ENCODE measurements at places on chromosomes 2 and 18.

DNA sequence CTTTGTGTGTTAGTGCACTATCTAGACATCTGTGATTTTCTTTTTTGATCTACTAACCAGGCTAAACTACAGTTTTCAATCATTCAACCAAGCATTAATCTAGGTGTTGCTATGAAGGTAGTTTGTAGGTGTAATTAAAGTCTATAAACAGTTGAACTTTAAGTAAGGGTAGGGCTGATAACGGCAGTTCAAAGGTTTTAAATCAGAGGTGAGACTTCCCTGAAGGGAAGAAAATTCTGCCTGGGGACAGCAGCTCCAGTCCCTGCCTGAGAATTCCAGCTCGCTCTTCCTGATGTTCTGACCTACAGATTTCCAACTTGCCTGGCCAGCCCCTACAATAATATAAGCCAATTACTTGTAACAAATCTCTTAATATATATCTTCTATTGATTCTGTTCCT lies 663.9 kb downstream of the MBD2 start:
- no peak for DNase-seq

- no peak for DNase-seq
These were observed 163.3 kb downstream of the SLC39A10 start for GRCh38 chr2:195820373-195820772.

GRCh38 chr2:28276807-28277206 lies 115.9 kb upstream of the FOSL2 start:
- no peak for DNase-seq

GRCh38 chr2:126932966-126933710 lies 34.4 kb downstream of the TEX51 start:
- DNase-seq: no peak

- no peak for DNase-seq
These were observed 5.5 kb upstream of the CYP26B1 start for GRCh38 chr2:72153026-72153791.

DNA sequence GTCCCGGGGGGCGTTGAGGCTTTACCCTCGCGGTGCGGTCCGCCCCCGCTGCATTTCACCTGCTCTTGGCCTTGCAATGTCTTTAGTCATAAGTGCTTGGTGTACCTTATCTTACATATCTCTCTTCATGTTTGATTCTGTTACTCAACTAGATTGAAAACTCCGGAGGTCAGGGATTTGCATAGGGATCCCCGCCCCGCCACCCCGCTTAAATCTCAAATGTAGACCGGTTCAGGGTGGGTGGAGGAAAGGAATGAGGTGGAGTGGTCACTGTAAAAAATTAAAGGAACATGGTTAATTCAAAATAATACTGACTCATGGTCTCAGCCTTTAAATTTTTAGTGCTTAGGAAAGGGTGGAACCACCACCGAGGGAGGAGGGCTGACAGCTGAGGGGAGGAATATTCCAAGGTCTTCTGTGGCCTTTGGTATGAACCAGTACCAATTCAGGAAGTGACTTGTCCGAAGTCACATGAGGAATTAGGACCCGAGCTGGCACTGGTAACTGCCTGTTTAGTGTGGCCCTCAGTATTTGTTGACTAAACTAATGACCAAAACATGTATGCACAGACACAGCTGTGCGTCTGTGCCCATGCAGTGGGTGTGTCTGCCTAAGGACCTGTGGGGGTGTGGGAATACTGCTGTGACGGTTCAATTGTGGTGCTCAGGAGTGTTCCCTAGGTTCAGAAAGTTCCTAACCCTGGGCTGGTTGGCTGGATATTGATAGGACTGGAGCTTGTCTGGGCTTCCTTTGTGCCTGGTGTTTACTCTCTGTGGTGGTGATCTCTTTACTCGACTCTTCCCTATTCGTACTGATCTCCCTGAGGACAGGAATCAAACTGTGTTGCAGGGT lies 1.0 kb downstream of the PLEKHB2 start:
- peak; percentile 11 for DNase-seq

DNA sequence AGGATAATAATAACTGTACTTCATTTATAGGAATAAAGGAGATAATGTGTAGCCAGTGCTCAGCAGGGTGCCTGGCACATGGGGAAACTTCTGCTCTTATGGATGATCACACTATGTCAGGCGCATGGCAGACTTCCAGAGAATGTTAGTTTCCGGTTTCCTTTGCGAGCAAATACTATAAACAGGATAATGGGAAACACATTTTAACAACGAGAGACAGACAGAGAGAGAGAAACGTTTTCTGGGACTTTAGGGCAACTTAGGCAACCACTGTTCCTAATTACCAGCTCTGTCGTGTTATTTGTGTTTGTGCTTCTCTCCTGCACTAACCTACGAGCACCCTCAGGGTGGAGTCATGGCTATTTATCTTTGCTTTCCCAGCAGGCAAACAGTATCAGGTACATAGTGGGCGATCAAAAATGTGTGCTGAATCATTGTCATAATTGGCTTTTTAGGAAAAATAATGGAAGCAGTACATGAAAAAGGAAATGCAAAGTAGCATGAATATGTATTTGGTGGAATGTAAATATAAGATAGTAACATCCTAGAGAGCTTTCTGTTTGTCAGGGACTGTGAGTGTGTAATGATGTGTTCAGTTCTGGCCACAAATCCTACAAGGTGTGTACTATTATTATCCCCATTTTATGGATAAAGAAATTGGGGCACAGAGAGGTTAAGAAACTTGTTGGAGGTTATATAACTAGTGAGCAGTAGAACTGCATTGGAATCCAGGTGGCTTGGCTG lies 36.8 kb upstream of the IGFBP2 start:
- DNase-seq: no peak

- DNase-seq: no peak
These were observed 566.2 kb downstream of the IRS1 start for GRCh38 chr2:226233388-226233787.

- no peak for DNase-seq
These were observed 84.2 kb downstream of the ANTXR1 start for GRCh38 chr2:69097148-69097610.

DNA sequence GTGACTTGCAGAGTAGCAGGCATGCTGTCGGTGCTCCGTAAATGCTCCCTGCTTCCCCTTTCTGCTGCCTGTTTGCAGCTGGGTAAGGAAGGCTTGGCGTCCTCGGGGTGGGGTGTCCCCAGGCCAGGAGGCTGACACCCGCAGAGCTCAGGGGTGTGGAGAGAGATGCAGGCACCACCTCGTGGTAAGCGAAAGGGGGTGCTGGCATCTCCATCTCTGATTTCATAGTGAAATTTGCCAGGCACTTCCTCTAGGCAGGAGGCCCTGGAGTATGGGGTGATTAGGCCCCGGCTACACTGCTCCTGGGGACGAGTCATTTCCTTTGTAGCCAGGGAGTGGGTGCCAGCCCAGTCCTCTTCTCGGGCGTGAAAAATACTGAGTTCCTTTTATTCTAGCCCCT lies 160.4 kb downstream of the KLHL29 start:
- DNase-seq: no peak

GRCh38 chr2:124967325-124967724 lies 942.2 kb downstream of the CNTNAP5 start:
- DNase-seq: no peak

GRCh38 chr2:32772638-32773447 lies 145.0 kb downstream of the TTC27 start:
- no peak for DNase-seq

GRCh38 chr2:58416696-58417095 lies 175.6 kb upstream of the FANCL start:
- DNase-seq: no peak

- no peak for DNase-seq
These were observed 950.7 kb upstream of the PIK3C3 start for GRCh38 chr18:41004324-41004723.

GRCh38 chr18:36469461-36469860 lies 171.9 kb downstream of the FHOD3 start:
- no peak for DNase-seq

GRCh38 chr2:26922405-26923188 lies 47.8 kb upstream of the MAPRE3 start:
- DNase-seq: peak; percentile 9

- no peak for DNase-seq
These were observed 12.8 kb downstream of the TANK start for GRCh38 chr2:161172901-161173540.

GRCh38 chr2:237664151-237664550 lies 36.8 kb downstream of the LRRFIP1 start:
- DNase-seq: no peak

DNA sequence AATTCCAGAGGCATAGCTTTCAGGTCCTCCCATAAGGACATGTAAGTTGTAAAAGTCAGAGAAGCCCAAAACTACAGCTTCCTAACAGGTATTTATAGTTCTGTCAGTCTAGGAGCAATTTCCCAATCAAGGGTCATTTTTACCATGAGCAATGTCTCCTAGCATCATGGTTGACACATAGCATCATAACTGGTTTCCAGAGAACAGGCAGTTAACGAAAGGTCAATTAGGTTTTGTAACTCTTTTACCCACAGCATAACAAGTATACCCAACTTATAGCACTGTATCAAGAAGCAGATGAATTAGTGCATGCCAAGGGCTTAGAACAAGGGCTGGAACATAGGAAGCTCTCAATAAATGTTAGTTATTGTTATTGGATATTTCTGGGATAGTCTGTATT lies 110.1 kb downstream of the MREG start:
- no peak for DNase-seq

- DNase-seq: no peak
These were observed 56.1 kb downstream of the MSH2 start for GRCh38 chr2:47459021-47459420.

- no peak for DNase-seq
These were observed 466.0 kb downstream of the RIT2 start for GRCh38 chr18:42649331-42650035.

DNA sequence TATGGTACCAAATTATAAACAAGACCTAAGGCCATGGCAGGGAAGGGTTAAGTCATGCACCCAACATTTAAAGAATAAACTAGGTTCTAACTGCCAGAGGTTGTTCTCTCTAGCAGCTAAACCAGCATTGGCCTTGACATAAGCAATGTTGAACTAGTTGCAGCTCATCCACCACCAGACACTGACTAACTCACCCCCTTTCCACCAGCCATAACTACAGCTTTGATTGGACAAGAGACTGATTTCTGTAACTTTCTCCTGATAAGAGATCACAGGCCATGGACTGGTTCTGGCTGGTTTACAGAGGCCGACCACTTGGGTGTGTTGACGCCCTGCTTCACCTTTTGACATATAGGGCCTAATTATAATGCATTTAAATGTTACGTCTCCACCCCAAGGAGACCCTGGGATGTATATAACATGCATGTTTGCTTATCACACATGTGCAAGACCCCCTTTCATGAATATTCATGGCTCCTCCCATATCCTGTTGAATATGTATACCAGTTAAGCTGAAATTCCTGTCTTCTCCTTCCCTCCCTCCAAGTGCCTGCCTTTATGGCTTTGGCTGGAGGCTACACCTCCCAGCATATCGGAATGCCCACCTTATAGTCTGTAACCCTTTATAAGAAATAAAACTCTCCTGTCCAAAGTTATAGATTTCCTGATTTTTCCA lies 75.9 kb downstream of the MRPS9 start:
- no peak for DNase-seq

DNA sequence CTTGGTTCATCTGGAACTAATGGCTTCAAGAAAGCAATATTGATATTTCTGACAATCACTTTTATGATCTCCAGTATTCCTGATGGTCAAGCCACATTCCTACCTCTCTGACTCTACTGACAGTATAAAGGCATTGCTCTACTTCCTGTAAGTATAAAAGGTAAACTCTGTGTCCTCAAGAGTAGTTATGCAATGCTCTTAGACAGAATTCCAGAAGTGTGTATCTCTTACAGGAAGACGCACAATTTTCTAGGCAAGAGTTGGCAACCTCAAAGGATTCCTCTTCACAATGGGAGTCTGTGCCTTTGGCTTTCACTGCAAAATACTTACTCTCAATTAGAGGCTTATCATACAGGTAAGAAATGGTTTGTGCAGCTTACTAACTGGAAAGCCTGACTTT lies 100.1 kb downstream of the THADA start:
- no peak for DNase-seq

DNA sequence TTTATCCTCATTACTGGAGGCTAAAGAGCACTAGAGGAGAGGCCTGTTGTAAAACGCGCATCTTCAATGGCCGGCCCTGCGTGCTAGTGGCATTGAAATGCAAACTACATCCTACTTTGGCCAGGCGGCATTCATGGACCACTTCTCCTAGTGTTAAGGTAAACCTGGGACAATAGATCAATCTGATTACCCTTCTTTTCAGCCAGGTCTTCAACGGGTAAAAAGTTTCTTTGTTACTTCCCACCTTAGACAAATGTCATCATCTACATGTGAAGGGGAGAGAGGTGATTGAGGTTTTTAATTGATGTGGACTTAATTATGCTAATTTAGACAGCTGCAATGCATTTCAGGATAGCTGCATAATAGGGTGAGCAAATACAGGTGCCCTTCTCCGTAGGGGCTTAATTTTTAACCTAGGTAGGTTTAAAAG lies 628.0 kb downstream of the ZEB2 start:
- no peak for DNase-seq

DNA sequence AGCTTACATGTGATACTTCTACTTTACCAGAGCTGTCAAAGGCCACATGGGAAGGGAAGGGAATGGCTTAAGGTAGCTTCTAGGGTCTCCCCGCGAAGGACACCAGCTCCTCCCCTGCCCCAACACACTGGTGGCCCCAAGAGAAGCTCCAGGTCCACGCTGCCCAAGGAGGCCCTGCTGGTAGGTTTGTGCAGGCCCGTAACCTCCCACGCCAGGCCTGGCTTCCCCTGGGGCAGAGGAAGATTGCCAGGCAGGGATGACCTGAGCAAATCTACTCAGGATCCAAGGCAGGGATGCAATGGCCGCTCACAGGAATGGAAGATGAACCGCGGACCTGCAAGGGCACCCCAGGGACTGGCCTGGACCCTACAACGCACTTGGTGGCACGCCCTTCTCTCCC lies 205.1 kb downstream of the MGAT5 start:
- no peak for DNase-seq

DNA sequence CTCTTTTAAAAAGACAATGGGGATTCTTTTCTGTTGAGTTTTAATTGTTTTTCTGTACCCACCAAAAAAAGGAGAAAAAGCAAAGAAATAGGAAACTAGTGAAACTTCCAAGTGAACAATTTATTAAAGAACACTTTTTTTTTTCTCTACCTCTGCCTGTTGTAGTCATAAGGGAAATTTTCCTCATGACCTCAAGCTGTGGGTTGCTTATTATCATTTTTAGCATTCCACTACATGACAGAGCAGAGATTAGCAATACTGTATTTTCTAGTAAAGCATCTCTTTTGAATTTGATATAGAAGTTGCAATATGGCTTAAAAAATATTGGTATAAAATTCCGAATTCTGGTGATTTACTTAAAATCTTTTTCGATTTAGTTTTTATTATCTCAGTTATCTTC lies 87.9 kb upstream of the LRRTM1 start:
- no peak for DNase-seq

GRCh38 chr2:165013944-165014619 lies 58.8 kb upstream of the SLC38A11 start:
- DNase-seq: no peak

DNA sequence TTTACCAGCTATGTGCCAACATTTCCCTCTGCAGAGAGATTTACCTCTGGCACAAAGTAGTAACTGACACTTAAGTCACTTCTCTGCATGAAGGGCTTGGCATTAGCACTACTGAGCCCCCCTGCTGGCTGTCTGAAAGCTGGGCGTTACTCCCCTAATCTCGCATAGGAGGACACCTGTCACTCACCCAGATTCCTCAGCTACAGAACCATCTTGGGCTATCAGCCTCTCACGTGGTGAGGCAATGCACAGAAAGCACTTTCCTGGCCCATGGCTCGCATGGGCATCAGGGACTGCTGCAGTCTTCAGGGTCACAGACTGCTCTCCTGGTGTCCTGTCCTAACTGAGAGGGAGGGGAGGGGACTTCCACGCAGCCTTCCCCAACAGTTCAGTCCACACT lies 12.0 kb downstream of the SERPINE2 start:
- DNase-seq: no peak
